Fibroblast of skin of right quadriceps (primary cell): ENCODE measurements at places on chromosomes 3 and 15.
A peak's percentile ranks its signal among the peaks of the same experiment; 100 is the strongest.

DNA sequence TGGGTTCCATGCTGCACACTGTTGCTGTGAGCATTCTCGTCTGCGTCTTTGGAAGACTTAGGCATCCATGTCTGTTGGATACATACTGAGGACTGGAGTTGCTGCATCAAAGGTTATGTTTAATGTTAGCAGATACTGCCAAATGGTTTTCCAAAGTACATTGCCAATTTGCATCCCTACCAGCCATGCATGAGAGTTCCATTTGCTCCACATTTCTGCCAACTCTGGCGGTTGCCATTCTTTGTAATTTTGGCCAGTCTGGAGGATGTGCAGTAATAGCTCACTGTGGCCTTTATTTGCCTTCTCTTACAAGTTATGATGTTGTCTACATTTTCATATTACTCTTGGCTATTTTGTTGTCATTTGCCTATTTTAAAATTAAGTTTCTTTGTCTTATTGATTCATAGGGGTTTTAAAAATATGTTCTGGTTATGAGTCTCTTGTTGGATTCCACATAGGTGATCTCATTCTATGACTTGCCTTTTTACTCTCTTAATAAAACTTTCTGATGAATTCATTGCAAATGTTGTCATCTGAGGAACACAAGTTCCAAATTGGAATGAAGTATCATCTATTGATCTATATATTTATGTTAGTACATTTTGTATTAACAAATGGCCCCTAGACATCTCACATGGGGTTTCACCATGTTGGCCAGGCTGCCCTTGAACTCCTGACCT lies 42.1 kb downstream of the FBLN2 start:
- DNase-seq: no peak

- DNase-seq: no peak
Observed at GRCh38 chr3:111465081-111465670, 76.8 kb upstream of the CD96 start.

GRCh38 chr3:31002730-31003129 lies 108.3 kb upstream of the GADL1 start:
- DNase-seq: no peak

- peak; percentile 92 for DNase-seq
Observed at GRCh38 chr15:69403594-69403993, 10.6 kb upstream of the KIF23 start.

GRCh38 chr3:106610362-106610959 lies 741.6 kb upstream of the CBLB start:
- DNase-seq: peak; percentile 42

GRCh38 chr3:111107662-111108035 lies 36.0 kb downstream of the NECTIN3 start:
- DNase-seq: peak; percentile 8

- DNase-seq: peak; percentile 89
Observed at GRCh38 chr15:55916666-55917409, 76.6 kb downstream of the NEDD4 start.

- DNase-seq: no peak
Observed at GRCh38 chr15:76138436-76138835, 78.7 kb downstream of the TMEM266 start.

DNA sequence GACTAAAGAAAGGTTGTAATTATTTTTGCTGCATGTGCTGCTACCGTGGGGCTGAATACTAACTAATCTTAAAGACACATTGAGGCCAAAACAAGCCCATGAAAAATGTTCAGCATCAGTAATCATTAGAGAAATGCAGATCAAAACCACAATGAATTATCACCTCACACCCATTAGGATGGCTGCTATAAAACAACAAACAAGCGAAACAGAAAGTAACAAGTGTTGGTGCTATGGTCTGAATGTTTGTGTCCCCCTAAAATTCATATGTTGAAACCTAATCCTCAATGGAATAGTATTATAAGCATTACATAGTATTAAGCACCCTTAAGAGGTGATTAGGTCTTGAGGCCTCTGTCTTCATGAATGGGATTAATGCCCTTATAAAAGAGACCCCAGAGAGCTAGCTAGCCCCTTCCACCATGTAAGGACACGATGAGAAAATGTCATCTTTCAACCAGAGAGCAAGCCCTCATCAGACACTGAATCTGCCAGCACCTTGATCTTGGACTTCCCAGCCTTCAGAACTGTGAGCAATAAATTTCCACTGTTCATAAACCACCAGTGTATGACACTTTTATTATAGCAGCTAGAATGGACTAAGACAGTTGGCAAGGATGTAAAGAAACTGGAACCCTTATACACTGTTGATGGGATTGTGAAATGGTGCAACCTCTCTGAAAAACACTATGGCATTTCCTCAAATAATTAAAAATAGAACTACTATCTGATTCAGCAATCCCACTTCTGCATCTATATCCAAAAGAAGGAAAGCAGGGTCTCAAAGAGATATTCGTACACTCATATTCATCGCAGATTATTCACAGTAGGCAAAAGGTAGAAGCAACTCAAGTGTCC lies 76.1 kb downstream of the REC114 start:
- peak; percentile 6 for DNase-seq

DNA sequence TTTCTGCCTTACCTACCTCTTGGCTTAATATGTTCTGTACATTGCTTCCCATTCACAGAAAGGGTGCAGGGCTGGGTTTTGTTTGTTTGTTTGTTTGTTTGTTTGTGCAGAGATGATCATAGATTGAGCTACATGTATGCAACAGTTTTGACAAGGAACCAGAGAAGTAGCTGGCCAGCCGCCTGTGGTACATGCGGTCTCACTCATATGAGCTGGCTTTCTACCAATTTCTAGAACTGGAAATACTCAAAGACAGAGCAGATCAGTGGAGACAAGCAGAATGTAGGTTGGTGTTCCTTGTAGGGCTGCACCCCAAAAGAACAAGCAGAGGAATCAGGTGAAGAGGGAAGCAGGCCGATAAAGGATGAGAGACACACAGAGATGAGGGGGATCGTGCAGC lies 502.7 kb downstream of the SOX2 start:
- no peak for DNase-seq

GRCh38 chr15:59562448-59563186 lies 49.0 kb upstream of the GCNT3 start:
- no peak for DNase-seq

DNA sequence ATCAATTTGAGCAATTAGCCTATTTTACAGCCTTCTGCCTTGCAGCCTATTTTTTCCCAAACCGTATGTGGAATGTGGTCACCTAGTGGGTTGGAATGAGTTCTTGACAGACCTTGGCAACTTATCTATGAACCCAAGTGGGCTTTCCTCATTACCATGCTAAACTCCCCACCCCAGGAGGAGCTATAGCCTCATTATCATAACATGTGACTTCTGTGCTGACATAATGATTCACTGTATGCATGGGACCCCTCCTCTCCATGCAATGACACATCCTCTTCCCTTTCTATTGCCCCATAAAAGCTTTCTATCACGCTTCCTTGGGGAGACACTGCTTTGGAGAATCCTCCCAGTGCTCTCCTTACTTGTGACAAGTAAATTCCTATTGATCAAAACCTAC lies 83.5 kb upstream of the FHIT start:
- DNase-seq: no peak

DNA sequence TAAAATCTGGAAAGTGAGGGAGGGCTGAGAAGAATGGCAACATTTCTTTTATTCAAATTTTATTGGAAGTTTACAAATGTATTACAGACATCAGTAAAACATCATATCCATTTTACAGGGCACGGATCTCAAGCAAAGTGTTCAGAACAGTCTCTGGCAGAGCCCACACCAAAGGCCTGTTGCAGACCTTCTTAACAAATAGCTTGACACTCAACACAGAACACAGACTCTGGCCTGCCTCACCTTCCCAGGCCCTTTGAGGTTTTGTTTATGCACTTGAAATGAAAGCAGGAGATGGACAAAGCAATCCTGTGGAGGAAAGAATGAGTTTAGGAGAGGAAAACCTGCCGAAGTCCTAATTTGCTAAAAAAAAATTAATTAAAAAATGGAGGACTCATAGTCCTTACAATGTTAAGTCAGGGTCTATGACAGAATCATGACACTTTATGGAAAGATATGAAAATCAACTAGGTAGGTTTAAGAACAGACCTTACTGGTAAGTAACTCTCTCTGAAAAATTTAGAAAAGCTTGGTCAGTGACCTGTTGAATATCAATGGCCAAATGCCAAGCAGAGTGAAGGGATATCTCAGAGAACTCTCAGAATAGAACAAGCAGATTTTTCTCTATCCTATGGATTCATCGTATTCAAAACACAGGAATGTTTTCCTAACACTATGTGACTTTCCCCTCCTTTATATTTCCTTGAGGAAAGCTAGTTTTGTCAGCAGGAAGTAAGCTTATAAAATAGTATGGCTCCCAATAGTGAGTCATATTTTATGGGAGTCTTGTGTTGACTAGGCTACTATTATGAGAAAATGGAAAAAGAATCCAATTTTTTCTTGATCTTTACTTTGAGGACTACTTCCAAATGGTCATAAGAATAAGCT lies 70.8 kb upstream of the PSMD6 start:
- DNase-seq: peak; percentile 33

- no peak for DNase-seq
Observed at GRCh38 chr3:162082516-162082915, 585.9 kb downstream of the OTOL1 start.

- DNase-seq: no peak
Observed at GRCh38 chr15:91216000-91216399, 115.9 kb downstream of the SV2B start.

GRCh38 chr15:89197503-89197971 lies 23.8 kb downstream of the RLBP1 start:
- DNase-seq: no peak

DNA sequence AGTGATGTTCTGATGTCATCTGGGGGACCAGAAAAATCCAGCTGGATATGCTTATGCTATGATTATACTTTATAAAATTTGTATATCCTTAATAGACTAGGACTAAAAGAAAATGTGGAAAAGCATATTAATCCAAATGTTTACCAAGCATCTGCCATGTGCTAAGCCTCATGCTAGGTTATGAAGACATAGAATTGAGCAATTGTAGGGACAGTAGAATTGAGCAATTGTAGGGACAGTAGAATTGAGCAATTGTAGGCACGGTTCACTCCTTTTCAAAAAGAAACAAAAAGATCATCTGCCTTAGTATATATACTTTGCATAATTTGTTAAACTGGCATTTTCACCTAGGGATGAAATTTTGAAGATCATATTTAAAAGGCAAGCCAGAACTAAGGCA lies 18.3 kb downstream of the ABHD5 start:
- peak; percentile 26 for DNase-seq

DNA sequence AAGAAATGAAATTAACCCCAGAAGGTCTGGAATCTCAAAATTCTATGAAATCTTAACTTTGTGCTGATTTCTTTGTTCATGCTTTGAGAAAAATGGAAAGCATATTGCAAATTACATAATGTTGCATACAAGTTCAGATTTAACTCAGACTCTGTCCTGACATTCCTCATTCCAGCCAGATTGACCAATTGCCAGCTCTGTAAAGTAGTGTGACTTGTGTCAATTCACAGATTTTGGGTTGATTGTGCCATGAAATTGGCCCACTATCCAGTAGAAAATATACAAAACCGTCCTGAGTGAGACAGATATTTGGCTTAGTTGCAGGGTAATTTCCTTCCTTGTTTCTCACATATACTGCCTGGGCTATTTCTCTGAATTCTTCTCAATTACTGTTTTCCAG lies 1312.6 kb downstream of the ROBO1 start:
- DNase-seq: no peak

DNA sequence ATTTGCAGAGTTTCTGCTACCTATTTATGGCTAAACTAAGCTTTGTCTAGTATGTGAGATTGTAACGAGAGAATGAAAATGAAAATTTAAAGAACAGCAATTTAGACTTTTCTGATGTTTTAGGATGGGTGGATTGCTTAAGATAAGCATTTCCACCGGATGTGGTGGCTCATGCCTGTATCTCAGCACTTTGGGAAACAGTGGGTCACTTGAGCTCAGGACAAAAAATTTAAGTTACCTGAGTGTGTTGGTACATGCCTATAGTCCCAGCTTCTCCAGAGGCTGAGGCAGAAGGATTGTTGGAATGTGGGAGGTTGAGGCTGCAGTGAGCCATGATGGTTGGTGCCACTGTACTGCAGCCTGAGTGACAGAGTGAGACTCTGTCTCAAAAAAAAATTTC lies 3.3 kb downstream of the PPP4R2 start:
- DNase-seq: no peak
